ENCODE measurements at places on chromosomes 11 and 22. TPM values are rescaled to one million over a fixed set of nuclear protein-coding genes. Genes with fewer than 3 reads are reported as not detected.

The PDE2A gene
- 1.0 TPM for total RNA-seq

The TRMT112 gene
- total RNA-seq = 431 TPM

The APOA5 gene
- total RNA-seq = not detected

The FOLR2 gene
- not detected for total RNA-seq

The DMC1 gene
- total RNA-seq = 5.4 TPM

The OR4C5 gene
- total RNA-seq = not detected

The ATXN10 gene
- total RNA-seq = 157 TPM

The OR4C16 gene
- total RNA-seq = not detected

The SHISAL1 gene
- total RNA-seq = 4.9 TPM

The KRTAP5-9 gene
- not detected for total RNA-seq

The ARFIP2 gene
- total RNA-seq = 56.6 TPM

The PRAME gene
- 112 TPM for total RNA-seq

The GUCY1A2 gene
- total RNA-seq = 0.06 TPM

The KDM4D gene
- total RNA-seq = 0.40 TPM

The CDC42BPG gene
- 1.7 TPM for total RNA-seq

The NFAM1 gene
- 0.02 TPM for total RNA-seq

The AKIP1 gene
- total RNA-seq = 39.4 TPM

The NPAS4 gene
- total RNA-seq = not detected

The MPZL2 gene
- 0.20 TPM for total RNA-seq

The IL10RA gene
- total RNA-seq = 0.06 TPM

The SLC7A4 gene
- total RNA-seq = not detected

The WBP2NL gene
- not detected for total RNA-seq

The CARD18 gene
- total RNA-seq = not detected

The MUC6 gene
- not detected for total RNA-seq

The DLG2 gene
- total RNA-seq = 0.20 TPM

The TRIM49B gene
- total RNA-seq = not detected

The LIF gene
- total RNA-seq = 40.8 TPM

The PEX26 gene
- total RNA-seq = 11.3 TPM

The CPT1B gene
- 18.9 TPM for total RNA-seq

The KRTAP5-5 gene
- total RNA-seq = not detected

The TSPAN32 gene
- not detected for total RNA-seq

The HORMAD2 gene
- not detected for total RNA-seq

The CELSR1 gene
- total RNA-seq = 29.1 TPM

The ROBO3 gene
- total RNA-seq = 2.7 TPM

The PIWIL4 gene
- total RNA-seq = 0.20 TPM

The SHANK3 gene
- total RNA-seq = 1.9 TPM

The C11orf42 gene
- not detected for total RNA-seq

The RIC3 gene
- 3.6 TPM for total RNA-seq

The KCNK4 gene
- total RNA-seq = 0.21 TPM

All from A549 treated with ZK216348 at 1 μM for 4 hours (cell line).